ENCODE measurements at places on chromosomes 2 and 18. TPM values are rescaled to one million over a fixed set of nuclear protein-coding genes. Genes with fewer than 3 reads are reported as not detected.

GRCh38 chr2:50693285-50693684 is 338.6 kb downstream of the NRXN1 start:
- DNase-seq: no peak

GRCh38 chr2:84927275-84927627 is 21.8 kb downstream of the TMSB10 start:
- no peak for DNase-seq

- no peak for DNase-seq
Observed at GRCh38 chr18:46555213-46555612, 101.8 kb downstream of the LOXHD1 start.

GRCh38 chr2:179340678-179341077 is 76.0 kb upstream of the SESTD1 start:
- DNase-seq: no peak

DNA sequence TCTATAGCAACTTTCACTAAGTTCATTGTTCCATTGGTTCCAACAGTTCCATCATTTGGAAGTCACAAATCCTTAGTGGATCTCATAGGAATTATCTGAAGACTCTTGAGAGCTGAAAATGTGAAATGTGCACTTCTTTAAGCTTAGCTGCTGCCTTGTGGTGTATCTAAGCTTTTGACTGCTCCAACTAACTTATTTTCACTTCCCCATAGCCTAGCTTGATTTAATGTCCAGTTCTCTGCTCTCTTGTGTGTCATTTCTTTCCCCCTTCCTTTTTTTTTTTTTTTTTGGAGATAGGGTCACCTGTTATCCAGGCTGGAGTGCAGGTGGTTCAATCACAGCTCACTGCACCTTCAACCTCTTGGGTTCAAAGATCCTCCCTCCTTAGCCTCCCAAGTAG is 34.9 kb upstream of the CD302 start:
- no peak for DNase-seq

DNA sequence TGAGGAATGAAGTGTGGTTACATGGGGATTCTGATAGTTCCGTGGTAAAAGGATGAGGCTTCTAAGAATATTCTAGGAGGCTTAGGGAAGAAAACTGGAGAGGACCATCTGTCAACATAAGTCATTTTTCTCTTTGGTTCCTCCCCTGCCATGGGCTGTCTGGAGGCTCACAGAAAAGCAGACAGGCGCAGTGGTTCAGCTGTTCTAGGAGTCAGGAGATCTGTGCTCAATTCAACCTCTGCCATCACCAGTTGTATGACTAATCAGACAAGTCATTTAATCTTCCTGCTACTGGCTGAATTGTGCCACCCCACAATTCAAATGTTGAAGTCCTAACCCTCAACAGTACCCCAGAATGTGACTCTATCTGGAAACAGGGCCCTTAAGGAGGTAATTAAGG is 36.4 kb downstream of the ADAM17 start:
- no peak for DNase-seq

DNA sequence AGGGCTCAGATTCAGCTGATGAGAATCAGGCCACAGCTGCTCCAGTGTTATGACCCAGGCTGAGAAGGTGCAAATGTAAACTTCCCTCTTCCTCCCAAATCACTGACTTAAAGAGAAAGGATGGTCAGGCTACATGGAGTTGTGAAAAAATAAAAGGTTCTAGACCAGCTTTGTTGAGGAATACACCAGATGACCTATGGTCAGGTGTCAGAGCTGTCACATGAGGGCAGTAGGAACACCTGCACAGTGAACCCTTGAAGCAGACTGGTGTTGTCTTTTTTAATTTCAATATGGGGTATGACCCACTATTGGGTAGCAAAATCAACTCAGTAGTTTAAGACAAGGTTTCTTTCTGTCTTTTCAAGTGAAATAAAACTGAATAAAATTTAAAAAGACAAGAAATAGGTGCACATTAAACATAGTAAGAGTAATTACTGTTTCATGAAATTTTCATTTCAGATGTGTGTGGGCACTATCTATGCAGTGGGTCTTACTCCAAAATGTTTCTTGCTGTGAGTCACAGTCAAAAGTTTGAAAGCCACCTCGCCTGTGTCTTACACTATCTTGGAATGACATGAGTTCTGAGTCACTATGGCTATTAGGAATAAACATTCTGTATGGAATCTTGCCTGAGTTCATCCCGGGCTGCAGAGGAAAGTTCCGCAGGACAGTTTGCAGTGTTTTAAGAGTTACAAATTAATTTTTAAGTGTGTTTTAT is 83.6 kb downstream of the ACVR1 start:
- peak; percentile 63 for DNase-seq

GRCh38 chr2:151713291-151713903 is 20.9 kb downstream of the NEB start:
- no peak for DNase-seq

DNA sequence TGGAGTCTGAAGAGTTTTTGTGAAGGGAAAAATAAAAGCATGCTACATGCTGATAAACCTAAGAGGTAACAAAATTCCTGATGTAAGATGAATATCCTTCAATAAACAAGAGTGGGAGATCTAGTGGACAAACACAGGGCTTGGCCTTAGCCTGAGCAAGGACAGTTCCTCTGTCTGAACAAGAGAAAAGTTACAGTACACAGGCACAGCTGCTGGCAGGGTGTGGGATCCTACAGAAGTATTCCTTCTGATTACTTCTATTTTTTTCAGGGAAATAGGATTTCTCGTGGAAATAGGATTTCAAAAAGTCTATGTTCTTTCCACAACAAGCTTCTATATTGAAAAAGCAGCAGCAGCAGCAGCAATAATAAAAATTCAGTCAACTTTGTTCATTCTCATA is 54.1 kb downstream of the NBAS start:
- DNase-seq: no peak

DNA sequence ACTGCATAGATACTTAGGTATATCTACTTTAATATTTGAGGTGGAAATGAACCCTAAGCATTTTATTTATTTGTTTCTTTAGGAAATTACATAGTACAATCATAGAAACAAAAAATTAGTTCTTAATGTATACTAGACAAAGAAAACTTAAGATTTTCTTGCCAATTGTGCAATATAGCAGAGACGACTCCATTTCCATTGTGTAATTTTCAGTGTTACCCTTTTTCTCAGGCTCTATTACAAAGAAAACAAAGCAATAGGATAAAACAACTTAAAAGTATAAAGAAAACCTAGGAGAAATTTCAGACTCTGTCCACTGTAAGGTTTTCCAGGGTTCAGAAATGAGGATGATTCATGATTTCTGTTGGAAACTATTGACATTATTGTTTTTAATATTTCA is 89.0 kb upstream of the SERTAD2 start:
- no peak for DNase-seq

DNA sequence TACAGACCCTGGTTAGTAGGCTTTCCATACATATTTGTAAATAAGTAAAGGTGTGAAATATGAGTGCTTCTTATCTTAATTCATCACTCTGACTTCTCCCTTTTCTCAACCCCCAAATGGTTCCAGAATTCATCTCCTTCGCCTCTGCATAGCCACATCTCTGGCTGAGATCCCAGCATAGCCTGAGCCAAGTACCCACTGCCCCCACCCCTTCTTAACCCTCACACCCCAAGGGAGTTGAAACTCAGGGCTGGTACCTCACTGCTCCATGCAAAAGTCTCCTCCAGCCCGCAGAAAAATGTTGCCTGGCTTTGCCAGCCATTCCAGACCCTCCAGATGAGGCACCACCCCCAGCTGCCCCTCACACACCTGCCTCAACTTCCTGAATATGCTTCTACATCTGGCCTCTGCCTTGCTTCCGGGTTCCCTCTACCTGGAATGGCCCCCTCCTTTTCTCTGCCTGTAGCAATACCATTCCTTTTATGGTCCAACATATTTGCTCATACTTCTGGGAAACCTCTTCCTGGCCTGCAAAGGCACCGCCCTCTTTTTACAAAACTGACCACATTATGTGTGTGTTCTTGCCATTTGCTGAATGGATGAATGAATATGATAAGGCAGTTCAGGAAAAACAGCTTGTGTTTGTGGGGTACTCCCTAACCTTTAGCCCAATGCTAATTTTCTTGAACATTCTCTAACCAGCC is 112.8 kb downstream of the CELF4 start:
- DNase-seq: peak; percentile 60

- peak; percentile 61 for DNase-seq
Observed at GRCh38 chr2:156189143-156189542, 143.4 kb downstream of the NR4A2 start.

GRCh38 chr2:237648016-237648381 is 20.6 kb downstream of the LRRFIP1 start:
- DNase-seq: no peak

The LRRTM1 gene
- 3.1 TPM for polyA plus RNA-seq

The DLGAP1 gene
- polyA plus RNA-seq: 0.69 TPM

The AGXT gene
- 0.66 TPM for polyA plus RNA-seq

The GPR45 gene
- polyA plus RNA-seq: 0.09 TPM

The COL6A3 gene
- 127 TPM for polyA plus RNA-seq

The RAPGEF4 gene
- 9.4 TPM for polyA plus RNA-seq

The HOXD1 gene
- 2.6 TPM for polyA plus RNA-seq

Measured in large intestine (tissue), 12 donors.